IPS DF 6.9 (cell line): ENCODE measurements at places on chromosomes 7 and 10.

DNA sequence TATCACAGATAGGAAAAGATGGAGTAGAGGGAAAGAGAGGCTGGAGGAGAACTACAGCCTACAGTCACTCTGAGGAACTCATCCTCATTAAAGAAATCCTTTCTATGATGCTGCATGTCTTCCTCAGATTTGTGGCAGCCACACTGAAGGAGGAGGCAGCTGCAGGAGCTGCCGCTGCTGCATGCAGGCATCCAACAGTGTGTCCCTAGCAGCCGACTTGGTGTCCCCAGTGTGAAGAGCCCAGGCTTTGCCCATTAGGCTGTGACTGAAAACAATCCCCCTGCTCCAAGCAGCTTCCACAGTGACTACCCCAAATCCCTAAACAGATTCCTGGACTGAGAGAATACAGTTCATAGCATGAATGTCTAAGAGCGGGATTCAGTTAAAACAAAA lies 23.1 kb downstream of the SKIDA1 start:
- H3K27ac ChIP-seq, result no peak overlapping the region
- peaks cover 15% of the 10 kb centered on the region; the same call in 1 of the 2 replicates for H3K27me3 ChIP-seq
- DNase-seq, result no peak
- no peaks in the 10 kb centered on the region for H3K36me3 ChIP-seq
- H3K4me1 ChIP-seq, result peaks cover 16% of the 10 kb centered on the region

- H3K27me3 ChIP-seq, result no peaks in the 10 kb centered on the region
- no peak for DNase-seq
- no peak overlapping the region for H3K4me3 ChIP-seq
- no peaks in the 10 kb centered on the region for H3K36me3 ChIP-seq
Observed at GRCh38 chr7:43716598-43716997, 12.7 kb downstream of the COA1 start.

- no peaks in the 10 kb centered on the region for H3K27me3 ChIP-seq
- H3K4me1 ChIP-seq, result no peaks in the 10 kb centered on the region
- no peak overlapping the region for H3K4me3 ChIP-seq
Observed at GRCh38 chr10:61792097-61792716, 109.3 kb upstream of the ARID5B start.

DNA sequence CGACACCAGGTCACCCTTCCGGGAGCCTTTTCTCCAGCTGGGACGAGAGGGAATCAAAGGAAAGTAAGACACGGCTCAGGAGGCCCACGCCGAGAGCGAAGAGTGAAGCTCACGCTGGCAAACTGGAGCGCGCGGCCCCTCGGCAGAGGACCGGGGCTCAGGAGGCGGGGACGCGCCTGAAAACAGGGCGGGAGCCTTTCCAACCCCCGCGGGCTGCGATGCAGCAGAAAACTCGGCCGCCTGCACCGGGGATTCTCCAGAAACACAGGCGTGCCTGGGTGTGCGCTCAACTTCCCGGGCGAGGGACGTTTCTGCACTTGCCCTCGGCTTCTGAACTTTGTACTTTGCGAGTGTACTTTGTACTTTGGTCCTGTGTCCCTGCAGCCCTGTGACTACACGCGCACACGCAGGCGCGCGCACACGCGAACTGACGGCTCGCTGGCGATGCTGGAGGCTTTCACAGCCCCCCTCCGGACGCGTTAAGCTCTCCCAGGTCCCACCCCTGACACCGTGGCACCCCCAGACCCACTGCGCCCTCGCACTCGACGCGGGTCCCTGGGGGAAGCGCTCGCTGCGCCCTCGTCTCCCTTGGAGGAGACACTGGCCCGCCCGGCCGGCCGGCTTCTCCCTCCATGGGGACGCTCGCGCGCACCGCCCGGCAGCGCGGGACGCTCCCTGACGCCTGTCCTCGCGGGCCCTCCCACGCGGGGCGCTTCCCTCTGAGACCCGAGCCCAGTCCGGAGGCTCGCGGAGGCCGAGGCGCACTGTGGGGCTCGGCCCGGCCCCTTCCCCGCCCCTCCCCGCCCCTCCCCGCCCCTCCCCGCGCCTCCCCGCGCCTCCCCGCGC lies 588 bp upstream of the PAOX start:
- DNase-seq, result no peak
- H3K4me3 ChIP-seq, result peak overlapping the region; percentile 46; the same call in 1 of the 2 replicates
- H3K27me3 ChIP-seq, result peaks cover 5% of the 10 kb centered on the region
- no peaks in the 10 kb centered on the region for H3K36me3 ChIP-seq

- DNase-seq, result no peak
- no peak overlapping the region for H3K27ac ChIP-seq
- H3K4me1 ChIP-seq, result no peaks in the 10 kb centered on the region
- H3K36me3 ChIP-seq, result no peaks in the 10 kb centered on the region
- H3K27me3 ChIP-seq, result no peaks in the 10 kb centered on the region
- H3K4me3 ChIP-seq, result no peak overlapping the region
Observed at GRCh38 chr10:43417950-43418768, 9.2 kb upstream of the HNRNPF start.

GRCh38 chr10:115001506-115002381 lies 63.7 kb downstream of the TRUB1 start:
- no peak for DNase-seq
- H3K27ac ChIP-seq, result no peak overlapping the region
- H3K27me3 ChIP-seq, result no peaks in the 10 kb centered on the region
- H3K4me3 ChIP-seq, result no peak overlapping the region
- 0 out of 2 replicates have a peak, but pooled peaks cover 2% of the 10 kb centered on the region for H3K4me1 ChIP-seq

GRCh38 chr10:17233286-17233991 lies 5.4 kb downstream of the VIM start:
- no peak for DNase-seq
- peaks cover 13% of the 10 kb centered on the region; the same call in 1 of the 2 replicates for H3K36me3 ChIP-seq
- peaks cover 2% of the 10 kb centered on the region; the same call in 1 of the 2 replicates for H3K4me1 ChIP-seq
- H3K27ac ChIP-seq, result no peak overlapping the region

GRCh38 chr10:42883993-42884983 lies 101.7 kb downstream of the BMS1 start:
- no peak for DNase-seq
- no peaks in the 10 kb centered on the region for H3K27me3 ChIP-seq
- no peaks in the 10 kb centered on the region for H3K36me3 ChIP-seq
- no peaks in the 10 kb centered on the region for H3K4me1 ChIP-seq
- H3K27ac ChIP-seq, result no peak overlapping the region

GRCh38 chr7:589781-590575 lies 70.3 kb upstream of the PDGFA start:
- DNase-seq, result no peak
- H3K4me3 ChIP-seq, result no peak overlapping the region
- H3K36me3 ChIP-seq, result peaks cover 7% of the 10 kb centered on the region
- H3K4me1 ChIP-seq, result no peaks in the 10 kb centered on the region
- H3K27me3 ChIP-seq, result no peaks in the 10 kb centered on the region
- no peak overlapping the region for H3K27ac ChIP-seq

DNA sequence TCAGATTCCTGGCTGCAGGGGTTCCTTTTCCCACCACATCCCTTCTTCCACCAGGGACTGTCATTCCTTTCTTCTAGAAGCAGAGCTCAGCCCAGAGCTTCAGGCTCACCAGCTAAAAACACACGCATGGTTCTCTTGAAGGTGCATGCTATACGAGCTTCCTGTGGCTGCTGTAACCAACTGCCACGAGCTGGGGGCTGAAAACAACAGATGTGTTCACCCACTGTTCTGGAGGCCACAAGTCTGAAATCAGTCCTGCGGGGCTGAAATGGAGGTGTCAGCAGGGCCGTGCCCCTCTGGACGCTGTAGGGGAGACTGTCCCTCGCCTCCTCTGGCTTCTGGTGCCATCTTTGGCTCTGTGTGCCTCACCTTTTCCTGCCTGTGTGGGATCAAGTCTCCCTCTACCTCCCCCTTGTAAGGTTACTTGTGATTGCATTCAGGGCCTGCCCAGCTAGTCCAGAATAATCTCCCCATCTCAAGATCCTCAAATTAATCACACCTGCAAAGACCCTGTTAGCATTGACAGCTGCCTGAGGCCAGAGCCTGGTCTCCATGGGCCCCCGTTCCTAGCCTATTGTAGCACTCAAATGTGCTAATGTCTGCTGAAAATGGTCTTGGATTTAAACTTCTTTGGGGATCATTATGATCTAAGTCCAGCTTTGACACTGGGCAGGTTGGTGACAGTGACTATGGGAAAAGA lies 13.7 kb downstream of the RAB19 start:
- no peak for DNase-seq
- H3K36me3 ChIP-seq, result no peaks in the 10 kb centered on the region
- H3K4me3 ChIP-seq, result no peak overlapping the region

DNA sequence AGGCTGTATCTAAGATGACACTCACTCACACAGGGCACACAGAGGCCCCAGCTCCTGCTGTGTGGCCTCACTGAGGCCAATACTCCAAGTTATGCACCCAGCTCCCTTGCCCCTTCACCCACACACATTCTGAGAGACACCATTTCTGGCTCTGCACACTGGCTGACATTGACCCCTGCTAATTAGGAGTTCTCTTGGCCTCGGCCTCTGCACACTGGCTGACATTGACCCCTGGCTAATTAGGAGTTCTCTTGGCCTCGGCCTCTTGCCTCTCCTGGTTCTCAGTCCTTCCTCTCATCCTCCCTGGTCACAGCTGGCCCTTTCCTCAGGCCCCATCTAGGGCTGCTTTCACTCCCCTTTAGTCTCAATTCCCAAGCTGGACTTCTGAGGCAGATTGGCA lies 97.3 kb downstream of the GRID1 start:
- H3K4me3 ChIP-seq, result no peak overlapping the region
- no peak overlapping the region for H3K27ac ChIP-seq
- no peaks in the 10 kb centered on the region for H3K27me3 ChIP-seq
- no peak for DNase-seq
- H3K4me1 ChIP-seq, result no peaks in the 10 kb centered on the region
- no peaks in the 10 kb centered on the region for H3K36me3 ChIP-seq

DNA sequence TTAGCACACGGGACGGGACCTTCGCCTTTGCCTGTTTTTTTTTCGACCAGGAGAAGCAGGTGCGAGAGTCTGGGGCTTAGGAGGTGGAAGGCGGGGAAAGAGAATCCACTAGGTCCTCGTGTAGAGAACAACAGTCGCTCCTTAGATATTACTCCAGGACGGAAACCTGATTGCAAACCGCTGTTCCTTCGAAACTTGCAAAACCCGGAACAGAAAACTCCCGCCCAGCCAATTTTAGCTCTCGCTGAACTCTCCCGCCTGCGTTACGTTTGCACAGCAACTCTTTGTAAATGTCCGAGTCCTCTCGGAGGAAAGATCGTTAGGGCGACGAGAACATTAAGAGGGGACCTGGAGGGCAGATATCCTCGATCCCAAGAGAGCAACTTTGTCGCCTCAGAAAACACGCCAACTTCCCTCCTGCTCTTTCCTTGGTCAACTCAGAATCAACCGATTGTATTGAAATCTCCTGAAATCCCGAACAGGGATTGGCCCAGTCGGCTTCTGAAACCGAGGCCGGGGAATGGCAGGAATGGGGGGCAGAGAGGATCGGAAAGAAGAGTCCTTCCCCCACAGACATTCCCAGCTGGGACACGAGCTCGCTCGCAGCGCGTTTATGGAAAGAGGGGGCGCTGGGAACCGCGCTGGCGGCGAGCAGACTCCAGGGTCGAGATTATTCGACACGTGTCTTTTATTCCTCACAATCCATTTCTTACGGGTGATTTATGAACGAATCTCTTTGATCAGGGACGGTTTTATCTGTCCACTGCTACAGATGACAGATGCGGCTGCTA lies 9.9 kb downstream of the TWIST1 start:
- peaks cover 69% of the 10 kb centered on the region for H3K27me3 ChIP-seq
- peak overlapping the region; percentile 11; the same call in 1 of the 2 replicates for H3K4me3 ChIP-seq
- DNase-seq, result no peak
- H3K36me3 ChIP-seq, result no peaks in the 10 kb centered on the region
- peaks cover 5% of the 10 kb centered on the region; the same call in 1 of the 2 replicates for H3K4me1 ChIP-seq

GRCh38 chr10:78267598-78267997 lies 233.9 kb downstream of the RPS24 start:
- H3K27me3 ChIP-seq, result no peaks in the 10 kb centered on the region
- H3K4me1 ChIP-seq, result no peaks in the 10 kb centered on the region
- H3K36me3 ChIP-seq, result no peaks in the 10 kb centered on the region
- H3K4me3 ChIP-seq, result no peak overlapping the region
- DNase-seq, result no peak
- H3K27ac ChIP-seq, result no peak overlapping the region

- peak; percentile 39 for DNase-seq
- H3K36me3 ChIP-seq, result no peaks in the 10 kb centered on the region
- peak within 1 kb of the TSS; percentile 57; the same call in 1 of the 2 replicates for H3K4me3 ChIP-seq
- no peaks in the 10 kb centered on the region; the same call in 1 of the 2 replicates for H3K27me3 ChIP-seq
Observed at GRCh38 chr7:95396136-95397032, at the start of gene PON3. Gene PON3, minus strand, starts transcription at chr7:95396375. Its CDS starts 25 bp downstream, at chr7:95396350.

- no peaks in the 10 kb centered on the region for H3K36me3 ChIP-seq
- no peak overlapping the region for H3K4me3 ChIP-seq
- H3K27ac ChIP-seq, result no peak overlapping the region
- no peak for DNase-seq
Observed at GRCh38 chr7:45469103-45469502, 105.1 kb upstream of the ADCY1 start.

DNA sequence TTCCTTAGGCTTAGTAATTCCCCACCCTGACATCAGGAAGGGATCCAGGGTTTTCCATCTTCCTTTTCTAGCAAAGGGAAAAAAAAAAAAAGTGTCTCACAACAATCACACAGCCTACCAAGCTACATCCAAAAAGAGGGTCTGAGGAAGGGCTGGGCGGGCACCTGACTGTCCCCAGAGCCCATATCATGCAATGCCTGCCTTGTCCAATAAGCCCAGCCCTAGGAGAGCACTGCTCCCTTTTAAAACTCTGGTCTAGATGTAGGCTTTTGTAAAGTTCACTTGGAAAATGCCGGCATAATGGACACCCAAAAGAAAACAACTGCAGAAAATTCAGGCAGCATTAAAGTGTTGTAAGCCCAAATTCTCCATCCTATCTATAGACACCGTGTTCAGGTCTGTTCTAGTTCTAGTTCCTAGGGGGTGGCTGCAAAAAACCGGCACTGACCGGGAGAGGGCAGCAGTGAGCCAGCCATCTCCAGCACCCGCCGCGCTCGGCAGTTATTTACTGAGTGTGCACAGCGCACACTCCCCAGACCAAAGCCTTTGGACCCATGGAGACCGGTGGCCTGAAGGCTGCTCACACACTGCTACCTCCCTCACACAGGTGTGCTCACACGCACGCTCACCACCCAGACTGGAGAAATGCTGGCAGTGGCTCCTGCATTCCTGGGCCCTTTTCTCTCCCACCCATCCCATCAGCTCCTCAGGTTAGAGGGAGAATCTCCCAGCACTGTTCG lies 48.7 kb downstream of the PODXL start:
- H3K36me3 ChIP-seq, result peaks cover 76% of the 10 kb centered on the region
- H3K27ac ChIP-seq, result no peak overlapping the region
- no peak overlapping the region for H3K4me3 ChIP-seq
- no peaks in the 10 kb centered on the region for H3K27me3 ChIP-seq
- DNase-seq, result peak; percentile 20
- H3K4me1 ChIP-seq, result peaks cover 4% of the 10 kb centered on the region; the same call in 1 of the 2 replicates

- no peak overlapping the region for H3K27ac ChIP-seq
- no peaks in the 10 kb centered on the region for H3K27me3 ChIP-seq
- DNase-seq, result no peak
- H3K4me1 ChIP-seq, result no peaks in the 10 kb centered on the region
- H3K4me3 ChIP-seq, result no peak overlapping the region
- H3K36me3 ChIP-seq, result no peaks in the 10 kb centered on the region
Observed at GRCh38 chr10:112752288-112752687, 197.8 kb upstream of the TCF7L2 start.
